Muscle of leg (tissue), 16 donors: ENCODE measurements at places on chromosomes 12 and 14. TPM values are rescaled to one million over a fixed set of nuclear protein-coding genes. Genes with fewer than 3 reads are reported as not detected.

DNA sequence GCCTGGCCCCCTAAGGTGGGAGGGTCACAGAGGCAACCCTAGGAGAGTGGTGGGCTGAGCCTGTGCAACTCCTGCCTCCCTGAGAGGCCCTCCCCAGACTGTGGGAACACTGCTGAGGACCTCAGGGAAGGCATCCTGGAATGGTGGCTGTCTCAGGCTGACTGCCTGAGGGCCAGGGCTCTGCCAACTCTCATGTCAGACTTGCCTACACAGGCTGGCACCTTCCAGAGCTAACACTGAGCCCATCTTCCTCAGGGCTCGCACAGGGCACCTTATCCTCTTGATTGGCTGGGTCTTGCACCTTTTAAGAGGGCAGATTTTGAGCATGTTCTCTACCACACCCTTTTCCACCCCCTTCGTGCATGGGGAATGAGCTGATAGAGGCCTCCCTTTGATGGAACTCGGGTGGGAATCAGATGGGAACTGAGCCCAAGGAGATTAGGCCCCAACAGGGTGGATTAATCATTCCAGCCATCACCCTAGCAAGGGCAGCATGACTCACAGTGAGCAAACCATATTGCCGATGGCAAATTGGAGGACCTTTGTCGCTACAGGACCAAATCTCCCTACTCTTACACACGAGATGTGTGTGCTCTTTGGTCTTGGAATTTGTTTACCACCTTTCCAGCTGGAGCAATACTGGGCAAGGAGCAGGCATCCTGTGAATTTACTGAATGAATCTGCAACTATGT is 702.8 kb downstream of the VRK1 start:
- no peak for DNase-seq

DNA sequence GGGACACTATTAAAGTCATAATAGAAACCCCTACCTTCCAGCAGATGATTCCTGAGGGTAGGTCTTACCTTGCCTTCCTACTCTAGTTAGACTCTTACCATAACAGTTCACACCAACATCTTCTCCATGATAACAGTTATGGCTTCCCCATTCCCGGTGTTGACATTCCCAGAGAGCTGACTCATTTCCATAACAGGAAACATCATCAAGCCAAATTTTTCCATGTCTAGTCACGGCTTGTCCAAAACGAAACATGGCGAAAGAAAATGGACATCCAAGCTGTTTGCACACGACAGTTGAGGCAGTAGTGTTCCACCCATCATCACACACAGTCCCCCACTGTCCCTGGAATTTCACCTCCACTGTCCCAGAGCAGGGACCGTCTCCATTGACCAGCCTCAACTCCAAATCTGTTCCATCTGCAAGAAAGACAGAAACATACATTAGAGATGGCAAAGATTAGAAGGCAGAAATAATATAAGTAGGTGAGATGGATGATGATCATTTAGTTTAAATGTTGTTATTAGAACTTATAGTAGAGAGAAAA is 10.6 kb downstream of the CD163L1 start:
- no peak for DNase-seq

The PSME1 gene
- polyA plus RNA-seq = 103 TPM

- no peak for DNase-seq
Observed at GRCh38 chr14:72946491-72946890, 20.2 kb downstream of the DCAF4 start.
